ENCODE measurements at places on chromosomes 6 and 20.

GRCh38 chr6:142685852-142686506 is 259.0 kb downstream of the HIVEP2 start:
- no peak for DNase-seq

DNA sequence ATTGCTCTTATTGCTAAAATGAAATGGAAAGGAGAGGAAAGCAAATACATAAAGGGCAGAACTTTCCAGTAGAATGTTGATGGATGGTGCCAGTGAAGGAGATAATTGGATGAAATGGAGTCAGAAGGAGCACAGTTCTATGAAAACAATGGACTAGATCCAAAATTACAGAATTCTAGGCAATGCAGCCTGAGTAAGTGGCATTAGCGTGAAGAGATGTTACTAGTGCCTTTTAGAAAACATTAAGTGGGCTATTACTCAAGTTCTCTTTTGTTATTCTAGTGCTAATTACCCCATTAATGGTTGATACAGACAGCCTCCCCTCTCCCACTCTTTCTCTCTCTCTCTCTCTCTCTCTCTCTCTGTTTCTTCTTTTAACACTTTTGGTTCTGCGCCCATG is 209.5 kb upstream of the RGS17 start:
- DNase-seq, result no peak

DNA sequence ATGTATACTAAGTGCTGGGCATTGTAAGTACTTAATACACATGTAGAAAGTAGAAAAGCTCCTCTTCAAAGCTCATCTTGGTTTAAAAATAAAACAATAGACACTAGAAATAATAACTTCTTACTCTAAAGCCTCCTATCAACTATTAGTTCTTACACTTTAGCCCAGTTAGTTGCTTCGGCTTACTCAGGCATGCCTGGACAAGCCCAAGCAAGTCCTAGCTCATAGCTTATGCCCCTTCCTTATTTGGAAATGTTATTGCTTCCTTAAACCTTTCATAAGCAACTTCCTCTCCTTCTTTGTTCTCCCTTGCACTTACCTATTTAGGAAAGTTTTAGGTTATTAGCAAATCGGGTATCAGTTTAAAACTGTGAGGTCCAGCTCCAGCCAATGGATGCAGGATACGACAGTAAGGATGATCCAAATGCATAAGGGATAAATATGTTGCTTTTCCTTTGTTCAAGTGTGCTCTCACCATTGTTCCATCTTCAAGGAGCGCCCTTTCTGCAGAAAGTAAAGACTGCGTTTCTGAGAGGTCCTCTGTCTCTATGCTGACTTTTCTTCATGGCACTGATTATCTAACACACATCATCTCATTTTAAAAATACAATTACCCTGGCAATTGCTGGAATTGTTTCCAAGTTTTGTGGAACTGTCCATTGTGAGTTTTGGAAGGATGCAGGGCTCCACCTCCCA is 12.3 kb downstream of the TMEM30A start:
- no peak for DNase-seq

GRCh38 chr20:18041462-18041861 is 16.3 kb downstream of the OVOL2 start:
- DNase-seq, result no peak
